ENCODE measurements at places on chromosomes 12 and 14.

GRCh38 chr14:77547512-77548180 is 49.0 kb upstream of the ISM2 start:
- DNase-seq = no peak

- DNase-seq = no peak
Observed at GRCh38 chr14:30330445-30330844, 228.5 kb upstream of the G2E3 start.

DNA sequence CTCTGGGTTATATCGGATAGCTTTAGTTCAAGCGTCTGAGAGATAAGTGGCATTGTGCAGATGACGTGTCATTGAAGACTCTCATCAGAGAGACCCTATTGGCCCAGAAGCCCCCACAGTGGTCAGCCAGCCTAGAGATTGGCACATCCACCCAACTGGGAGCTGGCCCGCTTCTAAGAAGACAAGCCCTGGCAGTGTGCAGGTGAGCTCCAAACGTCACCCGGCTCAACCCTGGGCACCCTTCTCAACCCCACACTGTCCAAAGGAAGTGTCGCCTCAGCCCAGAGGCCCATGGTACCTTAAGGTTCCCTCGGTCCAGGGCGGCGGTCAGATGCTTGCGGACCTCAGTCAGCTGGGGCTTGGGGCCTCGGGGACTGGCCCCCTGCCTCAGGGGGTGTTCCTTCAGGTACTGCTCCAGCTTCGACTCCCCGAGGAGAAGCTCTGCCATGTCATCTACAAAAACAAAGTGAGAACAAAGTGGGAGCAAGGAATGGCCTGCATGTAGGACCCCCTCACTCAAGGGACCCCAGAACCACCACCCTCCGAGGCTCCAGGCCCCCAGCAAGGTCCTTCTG is 30.3 kb downstream of the TTC7B start:
- DNase-seq = no peak

DNA sequence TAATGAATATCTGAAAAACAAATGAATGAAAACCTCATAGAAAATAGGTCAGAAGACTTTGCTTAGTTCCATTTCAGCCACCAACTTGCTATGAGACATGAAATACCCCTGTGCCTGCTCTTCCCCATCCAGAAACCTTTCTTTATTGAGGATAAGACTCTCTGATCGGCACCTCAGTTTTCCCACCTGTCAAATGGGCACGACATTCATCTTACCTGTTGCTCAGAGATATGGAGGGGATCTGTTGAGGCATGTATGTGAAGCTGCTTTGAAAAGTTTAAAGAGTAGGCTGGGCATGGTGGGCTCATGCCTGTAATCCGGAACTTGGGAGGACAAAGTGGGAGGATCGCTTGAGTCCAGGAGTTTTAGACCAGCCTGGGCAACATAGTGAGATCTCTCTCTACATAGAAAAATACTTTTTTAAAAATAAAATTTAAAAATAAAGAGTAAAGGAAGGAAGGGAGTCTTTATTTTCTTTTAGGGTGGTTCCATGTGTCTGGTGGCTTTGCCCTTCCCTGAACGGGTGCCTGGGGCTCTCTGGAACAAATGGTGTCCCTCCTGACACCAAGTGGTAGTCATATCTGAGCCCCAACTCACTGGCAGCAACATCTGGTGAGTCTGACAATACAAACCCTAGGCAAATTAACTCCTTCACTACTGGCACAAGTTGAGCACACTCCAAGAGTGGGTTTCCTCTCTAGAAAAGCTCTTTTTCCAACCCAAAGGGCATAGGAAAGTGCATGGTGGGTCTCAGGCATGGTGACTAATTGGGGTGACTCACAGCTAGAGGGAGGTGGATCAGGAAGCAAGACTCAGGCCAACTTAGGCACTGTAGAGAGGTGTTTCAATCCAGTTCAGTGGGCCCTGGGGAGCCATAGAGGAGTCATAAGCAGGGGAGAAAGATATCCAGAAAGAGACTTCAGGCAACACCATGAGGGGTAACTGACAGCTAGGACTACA is 42.1 kb downstream of the MAP1LC3B2 start:
- no peak for DNase-seq

- DNase-seq = no peak
Observed at GRCh38 chr12:5459051-5459782, 27.3 kb downstream of the NTF3 start.
